Naive B cell (primary cell): ENCODE measurements at places on chromosomes 1 and 21.

DNA sequence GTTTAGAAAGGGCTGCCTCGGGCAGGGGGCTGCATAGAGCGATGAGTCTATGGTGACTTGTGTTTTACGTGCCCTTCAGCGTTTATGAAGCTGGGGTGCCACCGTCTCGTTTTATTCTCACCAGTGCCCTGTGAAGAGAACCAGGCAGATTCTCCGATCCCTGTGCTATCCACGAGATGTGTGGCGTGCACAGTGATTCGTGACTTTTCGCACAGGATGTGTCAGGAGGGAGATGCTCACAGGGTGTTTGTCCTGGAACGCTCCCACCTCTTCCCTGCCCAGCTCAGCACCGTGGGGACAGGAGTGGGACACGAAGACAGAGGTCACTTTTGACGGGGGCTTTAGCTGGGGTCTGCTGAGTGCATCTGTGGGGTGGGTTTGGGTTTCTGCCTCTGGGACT is 54.9 kb upstream of the AJAP1 start:
- no peak for DNase-seq

- no peak for DNase-seq
These were observed 5.5 kb upstream of the CD1A start for GRCh38 chr1:158248771-158249170.

DNA sequence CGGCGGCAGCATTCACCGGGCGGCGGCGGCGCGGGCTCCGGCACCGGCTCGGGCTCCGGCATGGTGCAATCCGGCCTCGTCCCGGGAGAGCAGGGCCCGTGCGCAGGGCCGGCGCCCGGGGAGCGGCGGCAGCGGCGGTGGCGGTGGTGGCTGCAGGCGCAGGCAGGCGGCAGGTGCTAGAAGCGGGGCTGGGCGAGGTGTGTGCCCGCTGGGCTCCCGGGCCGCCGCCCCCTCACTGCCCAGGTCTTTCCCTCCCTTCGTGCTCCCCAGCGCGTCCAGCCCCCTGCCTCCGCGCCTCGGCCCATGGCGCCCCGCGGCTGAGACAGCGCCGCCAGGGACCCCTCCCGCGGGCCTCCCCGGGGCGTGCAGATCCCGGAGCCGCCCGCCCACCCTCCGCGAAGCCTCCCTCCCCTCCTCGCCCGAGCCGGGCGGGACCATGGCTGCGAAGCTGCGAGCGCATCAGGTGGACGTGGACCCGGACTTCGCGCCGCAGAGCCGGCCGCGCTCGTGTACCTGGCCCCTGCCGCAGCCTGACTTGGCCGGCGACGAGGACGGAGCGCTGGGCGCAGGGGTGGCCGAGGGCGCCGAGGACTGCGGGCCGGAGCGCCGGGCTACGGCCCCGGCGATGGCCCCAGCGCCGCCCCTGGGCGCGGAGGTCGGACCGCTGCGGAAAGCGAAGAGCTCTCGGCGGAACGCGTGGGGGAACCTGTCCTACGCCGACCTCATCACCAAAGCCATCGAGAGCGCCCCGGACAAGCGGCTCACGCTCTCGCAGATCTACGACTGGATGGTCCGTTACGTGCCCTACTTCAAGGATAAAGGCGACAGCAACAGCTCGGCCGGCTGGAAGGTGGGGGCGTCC is 492 bp downstream of the FOXO6 start:
- no peak for DNase-seq

DNA sequence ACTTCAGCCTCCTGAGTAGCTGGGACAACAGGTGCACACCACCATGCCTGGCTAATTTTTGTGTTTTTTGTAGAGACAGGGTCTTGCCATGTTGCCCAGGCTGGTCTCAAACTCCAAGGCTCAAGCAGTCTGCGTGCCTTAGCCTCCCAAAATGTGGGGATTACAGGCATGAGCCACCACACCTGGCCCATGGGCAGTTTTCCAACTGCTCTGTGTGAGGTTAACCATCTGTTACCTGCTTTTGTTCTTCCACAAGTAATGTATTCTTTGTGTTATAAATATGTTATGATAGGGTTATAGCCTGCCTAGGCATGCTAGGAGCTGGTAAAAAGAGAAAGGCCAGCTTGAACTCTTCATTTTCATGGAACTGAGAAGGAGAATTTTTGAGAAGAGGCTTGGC is 30.7 kb downstream of the TUFT1 start:
- no peak for DNase-seq

DNA sequence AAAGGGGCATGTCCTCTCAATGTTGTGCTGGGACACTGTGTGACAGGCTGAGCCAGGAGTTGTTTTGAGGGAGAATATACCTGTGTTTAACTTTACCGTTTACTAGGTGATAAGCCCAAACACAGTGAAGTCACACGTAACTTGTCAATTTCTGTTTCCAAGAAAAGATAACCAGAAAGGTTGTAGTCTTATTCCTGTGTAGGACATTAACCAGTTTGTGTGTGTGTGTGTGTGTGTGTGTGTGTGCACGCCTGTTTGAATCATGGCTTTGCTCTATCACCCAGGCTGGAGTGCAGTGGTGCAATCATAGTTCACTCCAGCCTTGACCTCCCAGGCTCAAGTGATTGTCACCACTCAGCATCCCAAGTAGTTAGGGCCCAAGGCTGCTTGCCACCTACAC is 83.6 kb downstream of the MRPS6 start:
- DNase-seq = no peak

- no peak for DNase-seq
These were observed 22.8 kb upstream of the TSPEAR start for GRCh38 chr21:44734026-44734745.

GRCh38 chr1:207853372-207853757 is 57.6 kb downstream of the CD34 start:
- no peak for DNase-seq

DNA sequence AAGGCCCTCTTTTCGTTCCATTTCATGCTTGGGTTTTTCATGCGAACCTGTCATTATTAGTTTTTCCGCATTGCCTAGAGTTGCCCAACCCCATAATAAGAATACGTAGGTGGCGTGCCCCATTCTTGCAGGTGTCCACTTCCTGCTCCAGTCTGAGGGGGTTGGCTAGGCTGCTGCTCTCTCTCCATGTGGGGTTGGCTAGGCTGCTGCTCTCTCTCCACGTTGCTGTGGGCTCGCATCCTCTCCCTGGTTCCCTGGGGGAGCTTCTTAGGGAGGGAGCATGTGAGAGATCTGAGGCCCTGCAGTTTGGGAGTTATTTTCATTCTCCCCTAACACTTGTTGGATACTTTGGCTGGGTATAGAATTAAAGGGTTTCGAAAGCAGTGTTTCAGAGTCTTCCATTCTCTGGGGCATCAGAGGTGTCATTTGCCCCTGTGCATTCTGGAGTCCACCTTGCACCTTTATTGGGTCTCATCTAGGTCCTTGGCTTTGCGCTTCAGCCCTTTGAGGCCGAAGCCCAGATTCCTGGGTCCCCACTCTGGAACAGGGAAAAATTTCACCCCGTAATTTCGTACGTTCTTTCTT is 8.6 kb downstream of the C1orf35 start:
- DNase-seq = no peak

- DNase-seq = no peak
These were observed 158.2 kb downstream of the PBX1 start for GRCh38 chr1:164716992-164717703.

DNA sequence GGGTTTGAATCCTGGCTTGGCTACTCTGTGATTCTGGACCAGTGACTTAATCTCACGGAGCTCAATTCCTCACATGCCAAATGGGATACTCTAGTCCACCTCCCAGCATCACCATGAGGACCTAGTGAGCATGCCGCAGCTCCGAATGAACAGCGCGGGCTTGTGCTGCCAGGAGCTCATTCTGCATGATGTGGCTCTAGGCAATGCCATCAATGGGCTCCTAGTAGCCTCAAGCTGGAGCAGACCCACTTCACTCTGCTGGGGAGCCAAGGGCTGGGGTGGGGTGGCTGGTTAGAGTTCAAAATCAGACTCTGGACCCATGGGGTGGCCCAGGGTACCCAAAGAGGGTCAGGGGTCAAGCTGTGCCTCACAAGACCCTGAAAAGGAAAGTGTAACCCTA is 41.5 kb downstream of the CDK18 start:
- no peak for DNase-seq

DNA sequence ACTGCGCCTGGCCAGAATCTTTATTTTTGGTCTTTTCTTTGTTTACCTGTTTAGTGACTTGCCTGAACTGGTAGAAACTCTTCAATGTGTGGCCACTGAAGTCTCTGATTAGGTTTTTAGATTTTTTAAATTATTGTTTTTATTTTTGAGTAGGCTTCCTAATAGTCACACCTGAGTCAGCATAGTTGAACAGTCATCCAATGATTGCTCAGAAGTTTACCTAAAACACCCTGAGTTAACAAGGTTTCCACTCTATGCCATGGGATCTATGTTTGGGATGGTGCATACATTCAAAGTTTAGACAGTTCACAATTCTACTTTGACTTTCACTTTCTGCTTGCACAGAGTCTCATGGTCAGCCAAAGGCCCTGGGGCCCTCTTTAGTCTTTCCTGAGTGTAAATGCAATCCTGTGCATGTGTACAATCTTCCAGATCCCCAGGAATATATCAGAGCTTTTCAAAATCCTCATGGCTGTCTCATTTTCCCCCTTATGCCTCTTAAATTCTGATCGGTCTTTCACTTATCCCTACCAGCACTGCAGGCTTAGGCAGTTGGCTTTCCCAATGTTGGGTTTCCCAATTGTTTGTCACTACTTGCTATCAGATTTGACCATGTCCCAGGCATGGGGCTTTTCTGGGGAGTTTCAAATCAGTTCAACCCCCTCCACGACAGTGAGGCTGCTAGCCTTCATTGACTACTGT is 114.4 kb upstream of the RAB3GAP2 start:
- no peak for DNase-seq

- DNase-seq = no peak
These were observed 1.1 kb downstream of the LAMB3 start for GRCh38 chr1:209651138-209651587.

DNA sequence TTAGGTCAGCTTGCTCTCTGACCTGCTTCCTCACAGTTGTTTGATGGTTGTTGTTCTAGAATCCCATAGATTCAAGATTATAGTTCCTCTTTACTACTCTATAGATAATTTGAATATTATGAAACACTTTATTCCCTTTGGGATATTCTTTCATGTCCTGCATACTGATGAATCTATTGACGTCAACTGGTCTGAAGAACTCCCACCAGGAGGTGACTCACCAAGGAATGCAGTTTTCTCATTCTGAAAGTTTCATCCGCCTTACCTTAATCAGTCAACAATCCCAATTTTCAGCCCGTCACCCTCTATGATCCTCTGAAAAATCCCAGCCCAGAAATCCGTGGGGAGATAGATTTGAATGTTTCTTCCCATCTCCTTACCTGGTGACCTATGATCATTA is 834.1 kb upstream of the PRMT6 start:
- no peak for DNase-seq

GRCh38 chr1:151833172-151833900 is 1.7 kb upstream of the RORC start:
- DNase-seq = no peak

DNA sequence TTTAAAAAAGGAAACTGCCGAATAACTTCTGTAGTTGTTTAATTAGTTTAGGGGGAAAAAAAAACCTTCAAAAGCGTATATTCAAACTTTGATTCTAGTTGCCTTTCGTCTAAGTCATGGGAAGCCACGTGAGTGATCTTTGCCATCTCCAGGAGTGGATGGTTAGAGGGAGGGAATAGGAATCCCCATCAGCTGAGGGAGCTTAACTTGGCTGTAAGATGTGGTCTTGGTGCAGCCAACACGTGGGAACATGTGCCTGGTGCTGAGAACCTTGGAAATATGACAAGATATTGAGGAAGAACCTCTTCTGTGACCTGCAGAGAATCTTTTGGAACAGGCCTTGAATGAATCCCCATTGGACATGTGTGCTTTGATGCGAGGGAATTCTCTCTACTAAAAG is 1.7 kb downstream of the BACE2 start:
- DNase-seq = no peak

GRCh38 chr1:203268901-203269653 is 36.2 kb upstream of the BTG2 start:
- DNase-seq = peak; percentile 66

DNA sequence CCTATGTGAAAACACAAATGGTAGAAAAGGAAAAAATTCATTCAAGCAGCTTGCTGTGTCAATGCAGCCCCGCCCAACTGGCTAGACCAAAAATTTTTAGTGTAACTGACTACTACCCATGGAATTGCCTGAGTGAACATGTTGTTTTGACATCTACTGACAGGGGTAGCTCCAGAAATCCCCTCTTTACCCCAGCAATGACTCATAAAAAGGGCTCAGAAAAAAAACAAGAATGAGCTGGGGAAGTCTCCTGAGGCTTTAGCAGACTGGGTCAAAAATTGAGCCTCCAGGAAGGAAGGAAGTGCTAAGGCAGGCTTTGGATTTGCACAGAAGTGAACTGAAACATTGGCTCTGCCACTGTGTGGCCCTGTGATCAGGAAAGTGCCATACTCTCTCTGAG is 24.4 kb upstream of the FGGY start:
- peak; percentile 56 for DNase-seq

DNA sequence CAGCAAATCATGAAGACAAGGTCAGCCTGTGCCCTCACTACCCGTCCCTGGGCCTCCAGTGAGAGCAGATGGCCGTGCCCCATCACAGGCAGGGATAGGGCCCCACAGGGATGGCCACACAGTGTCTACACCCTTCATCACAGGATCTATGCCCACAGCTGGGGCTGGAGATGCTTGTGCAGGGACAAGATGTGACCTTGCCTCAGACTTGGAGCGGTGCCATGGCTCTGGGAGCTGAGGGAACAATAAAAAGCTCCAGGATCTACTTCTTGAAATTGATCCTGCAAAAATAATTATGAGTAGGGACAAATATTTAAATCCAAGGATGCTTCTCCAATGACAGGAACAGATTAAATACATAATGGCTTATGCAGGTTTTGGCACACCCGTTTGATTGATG is 25.4 kb upstream of the TCEA3 start:
- no peak for DNase-seq

DNA sequence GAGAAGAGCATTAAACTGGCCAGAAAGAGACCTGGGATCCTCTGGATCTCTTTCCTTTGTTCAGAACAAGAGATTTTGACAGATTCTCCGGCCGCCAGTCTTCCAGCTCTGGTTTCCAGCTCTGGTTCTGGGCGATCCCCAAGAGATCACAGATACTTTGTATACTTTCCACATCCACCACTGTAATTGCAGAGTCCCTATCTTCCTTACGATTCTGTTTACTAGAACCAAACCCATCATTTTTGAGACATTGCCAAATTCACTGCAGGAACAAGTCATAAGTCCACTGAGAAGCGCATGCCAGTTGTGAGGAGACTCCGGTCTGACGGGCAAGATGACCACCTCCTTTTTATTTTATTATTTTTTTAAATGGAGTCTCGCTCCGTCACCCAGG is 505.2 kb downstream of the SMYD3 start:
- no peak for DNase-seq

- DNase-seq = no peak
These were observed 28.5 kb upstream of the ECE1 start for GRCh38 chr1:21318714-21319159.
